ENCODE measurements at places on chromosomes 7 and 10.

- DNase-seq = no peak
Measured at GRCh38 chr10:58459069-58459468, 53.6 kb upstream of the BICC1 start.

GRCh38 chr10:131842351-131843088, 58.3 kb upstream of the PPP2R2D start:
- DNase-seq = no peak

DNA sequence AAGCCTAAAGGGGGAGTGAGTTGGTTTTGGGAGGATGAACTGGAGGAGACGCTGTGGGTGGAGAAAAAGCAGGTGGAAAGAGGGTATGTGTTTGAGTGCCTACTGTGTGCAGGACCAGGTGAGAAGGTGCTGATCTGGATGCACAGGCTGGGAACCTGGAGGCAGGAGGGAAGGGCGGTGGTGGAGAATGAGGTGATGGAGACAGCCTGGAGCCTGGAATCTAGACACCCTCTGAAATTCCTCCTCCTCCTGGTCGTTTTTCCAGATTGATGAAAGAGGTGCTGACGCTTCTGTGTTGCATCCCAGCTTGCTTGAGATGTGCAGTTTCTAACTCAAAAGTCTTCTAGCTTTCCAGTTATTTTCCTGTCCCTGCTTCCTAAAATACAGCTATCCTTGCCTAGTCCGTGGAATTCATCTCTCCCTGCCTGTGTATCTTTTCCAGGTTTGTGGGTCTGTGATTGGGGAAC, 67.5 kb downstream of the LRMDA start:
- no peak for DNase-seq

- DNase-seq = no peak
Measured at GRCh38 chr10:14486777-14487487, 156.2 kb upstream of the FRMD4A start.

GRCh38 chr10:78059906-78060702, 26.4 kb downstream of the RPS24 start:
- DNase-seq = no peak

GRCh38 chr7:45177801-45178200, 20.2 kb downstream of the RAMP3 start:
- DNase-seq = no peak
